ENCODE measurements at places on chromosomes 2 and 18.

DNA sequence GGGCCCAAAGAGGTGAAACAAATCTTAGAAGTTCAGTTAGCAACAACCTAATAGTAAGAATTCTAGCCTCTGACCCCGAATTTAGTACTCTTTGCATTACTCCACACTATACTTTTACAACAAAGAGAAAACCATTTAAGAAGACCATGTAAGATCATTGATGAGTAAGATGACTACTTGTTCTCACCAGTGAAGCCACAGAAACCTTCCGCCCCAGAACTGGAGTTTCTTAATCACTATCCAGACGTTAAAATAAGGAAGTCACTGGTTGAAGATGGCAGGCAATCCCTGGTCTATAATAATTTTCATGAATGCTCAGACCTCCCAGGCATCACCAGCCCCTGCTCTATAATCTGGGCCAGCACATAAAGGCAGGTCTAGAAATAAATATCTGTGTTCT lies 95.0 kb downstream of the TMEM163 start:
- peak; percentile 73 for DNase-seq

DNA sequence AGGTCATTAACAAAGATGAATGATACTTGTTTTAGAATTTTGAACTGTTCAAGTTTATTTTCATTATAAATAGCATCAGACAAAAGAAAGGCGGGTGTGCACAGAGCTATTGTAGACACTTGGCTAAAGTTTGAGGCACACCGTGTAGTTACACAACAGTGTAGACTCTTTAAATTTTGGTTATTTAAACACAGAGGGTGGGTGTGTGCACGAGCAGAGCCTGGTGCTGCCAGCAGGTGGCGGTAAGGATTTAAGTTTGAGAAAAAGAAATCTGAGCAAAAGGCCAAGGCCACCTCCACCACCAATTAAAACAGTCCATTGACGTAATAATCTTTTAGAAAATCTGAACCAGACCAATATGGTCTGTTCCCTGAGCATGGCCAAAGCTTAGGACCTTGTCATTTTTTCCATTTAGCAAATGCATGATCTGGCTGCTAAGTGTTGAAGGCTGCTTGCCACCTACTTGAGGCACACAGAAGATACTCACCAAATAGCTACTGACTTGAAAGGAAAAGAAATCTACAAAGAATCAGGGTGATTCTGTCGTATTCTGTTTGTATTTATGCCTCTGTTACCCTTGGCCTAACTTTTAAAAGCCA lies 14.3 kb downstream of the COPS7B start:
- no peak for DNase-seq

DNA sequence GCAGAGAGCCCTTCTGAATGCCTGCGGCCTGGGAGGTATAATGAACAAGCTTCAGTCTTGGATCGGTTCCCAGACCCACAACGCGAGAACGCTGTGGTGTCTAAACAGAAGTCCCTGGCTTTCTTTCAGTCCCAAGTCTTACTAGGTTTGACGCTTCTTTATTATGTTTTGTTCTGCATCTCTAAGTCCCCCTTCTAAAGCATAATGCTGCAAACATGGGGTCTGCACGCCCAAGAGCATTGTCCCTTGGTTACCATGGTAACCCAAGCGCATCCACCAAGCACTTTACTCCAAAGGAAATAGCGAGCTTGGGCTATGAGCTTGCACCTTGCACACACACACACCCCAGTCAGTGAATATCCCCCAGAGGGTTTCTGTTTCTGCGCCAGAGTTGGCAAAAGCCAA lies 193.7 kb downstream of the INO80D start:
- DNase-seq, result no peak

DNA sequence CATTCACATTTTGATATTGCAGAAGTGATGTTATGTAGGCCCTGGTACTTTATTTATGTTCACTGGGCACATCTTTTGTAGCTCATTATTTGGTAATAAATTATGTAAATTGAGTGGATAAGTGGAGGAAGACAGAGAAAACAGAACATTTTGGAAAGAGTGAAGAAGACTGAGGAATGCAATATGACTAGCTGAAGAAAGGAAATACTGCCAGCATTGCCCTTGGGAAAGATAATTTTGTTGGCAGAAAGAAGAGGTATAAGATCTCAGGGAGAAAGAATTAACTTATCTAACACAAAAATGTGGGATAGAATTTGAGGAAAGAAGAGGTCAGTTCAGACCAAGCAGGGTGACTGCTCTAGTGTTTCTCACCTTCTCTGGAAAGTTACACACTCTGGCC lies 118.8 kb downstream of the TTC27 start:
- no peak for DNase-seq

DNA sequence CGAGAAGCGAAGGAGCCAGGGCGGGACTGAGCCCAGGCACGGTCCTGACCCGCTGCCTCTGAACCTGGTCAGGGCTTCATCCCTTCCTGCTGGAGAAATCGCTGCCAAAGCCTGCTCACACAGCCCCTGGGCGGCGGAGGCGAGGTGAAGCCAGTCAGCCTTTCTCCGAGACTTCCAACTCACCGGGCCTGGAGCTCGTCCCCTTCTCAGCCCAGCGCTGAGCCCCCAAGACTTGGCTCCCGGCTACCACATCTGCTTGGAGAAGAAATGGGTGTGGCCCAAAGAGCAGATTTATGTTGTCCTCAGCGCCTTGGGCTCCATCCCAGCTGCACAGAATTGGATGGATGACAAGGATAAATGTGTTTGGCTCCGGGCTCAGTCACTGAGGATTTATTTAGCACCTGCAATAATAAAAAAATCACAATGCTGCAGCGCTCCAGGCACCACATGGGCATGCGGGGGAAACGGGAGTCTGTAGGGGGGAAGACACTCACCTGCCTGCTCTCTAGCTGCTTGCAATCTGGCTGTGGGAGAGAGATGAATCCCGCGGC lies 64.9 kb downstream of the ACTR2 start:
- DNase-seq, result no peak

- DNase-seq, result no peak
These were observed 15.7 kb downstream of the CCDC85A start for GRCh38 chr2:56199492-56199891.

- DNase-seq, result no peak
These were observed 3.4 kb downstream of the ZNF521 start for GRCh38 chr18:25348386-25349130.

DNA sequence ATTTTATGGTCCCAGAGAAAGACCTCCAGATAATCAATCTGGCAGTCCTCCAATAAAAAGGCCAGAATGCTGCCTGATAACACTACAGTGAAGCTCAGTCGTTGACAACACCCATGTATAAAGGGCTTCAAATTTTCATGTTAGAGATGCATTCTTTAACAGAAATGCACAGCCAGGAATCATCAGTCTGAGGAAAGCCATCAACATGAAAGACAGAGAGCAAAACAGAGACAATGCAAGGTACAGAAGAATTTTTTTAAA lies 13.8 kb downstream of the BABAM2 start:
- DNase-seq, result no peak

GRCh38 chr2:102773149-102773705 lies 11.4 kb downstream of the TMEM182 start:
- no peak for DNase-seq

DNA sequence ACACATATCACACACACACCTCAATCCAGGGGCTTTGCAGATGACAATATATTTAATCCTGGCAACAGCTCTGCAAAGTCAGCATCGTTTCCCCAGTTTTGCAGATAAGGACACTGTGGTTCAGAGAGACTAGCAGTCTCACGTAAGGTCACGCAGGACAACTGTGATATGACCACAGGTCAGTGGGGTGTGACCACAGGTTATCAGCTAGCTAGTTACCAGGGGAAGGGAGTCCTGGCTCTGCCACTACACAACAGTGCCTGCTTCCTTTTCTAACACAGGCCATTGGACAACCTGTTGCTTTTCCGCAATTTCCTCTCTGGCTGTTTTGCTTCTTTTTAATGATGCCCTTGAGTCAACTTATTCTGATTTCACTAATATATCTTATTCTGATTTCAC lies 33.3 kb downstream of the RBMS1 start:
- DNase-seq, result no peak

GRCh38 chr2:186027922-186028321 lies 289.3 kb downstream of the FSIP2 start:
- no peak for DNase-seq

DNA sequence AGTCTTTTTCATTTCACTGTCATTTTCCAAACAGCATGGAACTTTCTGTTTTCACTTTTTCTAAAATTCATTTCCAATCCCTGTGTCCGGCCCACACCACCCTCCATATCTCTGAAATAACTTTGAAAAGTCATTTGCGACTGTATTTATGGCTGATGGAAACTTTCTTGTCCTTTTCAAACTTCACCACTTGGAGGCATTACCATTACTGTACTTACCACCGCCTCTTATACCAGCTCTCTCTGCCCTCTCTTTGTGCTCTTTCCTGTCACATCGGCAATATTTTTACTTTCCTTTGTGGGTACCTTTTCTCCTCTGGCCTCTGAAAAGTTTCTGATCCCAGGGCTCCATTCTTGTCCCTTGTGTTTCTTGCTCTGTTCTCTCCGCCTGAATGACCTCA lies 39.5 kb upstream of the IL1RL1 start:
- no peak for DNase-seq

- no peak for DNase-seq
These were observed 75.7 kb downstream of the PIK3C3 start for GRCh38 chr18:42030586-42031182.

- DNase-seq, result no peak
These were observed 90.1 kb downstream of the CD8B2 start for GRCh38 chr2:106577255-106577651.

DNA sequence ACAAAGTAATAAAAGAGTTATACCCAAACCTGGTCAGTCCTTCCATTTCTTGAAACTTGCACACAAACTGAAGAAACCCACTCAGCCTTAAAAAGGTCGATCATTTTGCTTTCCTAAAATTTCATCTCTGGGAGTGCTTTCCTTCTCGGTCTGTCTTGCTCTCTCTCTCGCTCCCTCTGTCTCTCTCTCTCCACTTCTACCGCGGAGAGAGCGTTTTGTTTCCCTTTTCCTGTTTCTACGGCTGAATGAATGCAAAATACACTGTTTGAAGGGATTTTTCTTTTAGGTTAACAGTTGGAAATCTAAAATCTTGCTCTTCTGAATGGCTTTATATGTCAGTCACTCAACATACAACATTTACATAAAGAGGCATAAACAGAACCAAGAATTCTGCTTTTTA lies 424.2 kb downstream of the TGIF1 start:
- no peak for DNase-seq

DNA sequence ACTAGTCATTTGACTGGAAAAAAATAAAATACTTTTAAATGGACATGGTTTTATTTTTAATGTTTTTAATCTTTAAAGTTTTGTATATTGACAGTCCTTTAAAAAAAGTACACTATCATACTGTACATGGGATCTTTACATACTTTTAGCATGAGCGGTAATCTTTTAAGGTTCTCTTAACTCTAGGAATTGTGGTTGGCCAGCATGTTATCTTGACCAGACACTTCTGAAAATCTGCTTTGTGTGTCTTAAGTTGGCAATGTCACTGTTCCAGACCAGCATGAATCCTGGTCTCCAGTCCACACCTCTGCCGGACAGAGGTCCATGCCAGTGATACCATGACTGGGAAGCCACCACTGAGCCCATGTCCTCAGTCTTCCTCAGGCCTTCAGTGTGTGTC lies 17.7 kb downstream of the ITGB1BP1 start:
- DNase-seq, result no peak

GRCh38 chr18:39057423-39058064 lies 1491.9 kb upstream of the CELF4 start:
- no peak for DNase-seq

DNA sequence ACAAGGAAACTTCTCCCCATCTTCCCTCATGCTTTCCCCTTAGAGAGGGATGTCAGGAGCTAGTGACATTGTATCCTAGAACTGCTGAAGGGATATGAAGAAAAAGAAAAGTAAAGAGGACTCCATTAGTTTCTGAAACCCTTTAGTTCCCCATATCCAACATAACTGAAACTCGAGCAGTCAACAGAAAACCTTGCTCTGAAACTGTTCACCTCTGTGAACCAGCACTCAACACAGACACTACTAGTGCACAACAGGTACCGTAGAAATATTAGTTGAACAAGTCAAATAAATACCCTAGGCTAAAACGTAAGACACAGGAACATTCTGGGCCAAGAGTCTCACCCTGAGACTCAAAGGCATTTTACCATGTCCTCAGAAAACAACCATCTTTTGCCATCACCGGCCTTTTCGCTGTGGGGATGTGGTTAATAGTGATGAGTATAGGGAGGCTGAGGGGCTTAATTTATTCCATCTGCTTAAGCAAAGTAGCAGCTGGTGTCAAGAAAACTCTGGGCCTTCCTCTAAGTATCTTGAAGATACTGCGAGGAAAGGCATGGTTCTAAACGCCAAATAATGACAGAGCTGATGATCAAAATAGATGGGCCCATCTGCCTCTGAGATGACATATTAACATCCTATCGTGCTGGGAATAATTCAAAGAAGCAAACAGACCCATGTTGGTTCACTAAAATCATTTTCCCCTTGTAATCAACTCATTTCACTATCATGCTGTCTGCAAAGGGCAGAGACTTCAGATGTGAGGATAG lies 156.8 kb downstream of the STK39 start:
- no peak for DNase-seq

- no peak for DNase-seq
These were observed 285.1 kb downstream of the MTX2 start for GRCh38 chr2:176554101-176555048.

DNA sequence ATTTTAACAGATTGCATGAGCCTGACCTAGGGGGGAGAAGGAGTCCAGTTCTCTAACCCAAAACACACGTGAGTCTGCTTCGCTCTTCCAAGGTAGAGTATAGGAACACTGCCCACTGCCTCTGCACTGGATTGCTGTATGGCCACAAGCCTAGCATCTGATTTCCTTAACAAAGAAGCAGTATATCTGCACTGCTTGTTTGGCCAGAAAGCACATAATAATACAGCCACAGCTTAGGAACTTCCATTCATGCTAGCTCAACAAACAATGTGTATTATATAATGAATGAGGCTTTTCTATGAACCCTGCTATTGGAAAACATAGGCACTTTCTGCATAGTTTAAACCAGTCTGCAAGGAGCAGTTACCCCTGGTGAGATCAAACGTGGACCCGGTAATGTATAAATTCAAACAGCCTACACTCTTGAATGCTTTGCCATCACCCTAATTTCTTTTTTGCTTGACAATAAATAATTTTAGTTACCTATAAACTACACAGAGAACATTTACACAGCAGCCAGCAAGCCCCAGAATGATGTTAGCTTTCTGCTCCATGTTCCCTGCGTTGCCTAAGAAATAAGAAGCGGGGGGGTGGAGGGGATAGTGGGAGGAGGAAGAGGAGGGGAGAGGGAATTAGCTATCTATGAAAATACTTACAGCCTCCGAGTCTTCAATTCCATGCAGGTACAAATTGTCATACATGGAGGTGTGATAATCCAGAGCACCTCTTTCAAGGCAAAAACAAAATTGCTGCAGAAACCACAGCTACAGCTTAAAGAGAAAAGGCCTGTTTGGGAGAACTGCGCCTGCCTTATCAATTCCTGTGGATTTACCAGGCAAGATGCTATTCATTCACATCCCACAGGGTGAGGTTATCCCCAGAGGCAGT lies 125.6 kb downstream of the CACNB4 start:
- no peak for DNase-seq

Data from natural killer cell treated with Interleukin-12 subunit alpha and Interleukin-12 subunit beta and Interleukin-15 and Interleukin-18, amount 100 ng/mL, for 72 hours (primary cell).